ENCODE measurements at places on chromosomes 12 and 14. TPM values are rescaled to one million over a fixed set of nuclear protein-coding genes. Genes with fewer than 3 reads are reported as not detected.

- DNase-seq: no peak
Observed at GRCh38 chr14:51488569-51489220, 163.0 kb upstream of the FRMD6 start.

- DNase-seq: no peak
Observed at GRCh38 chr12:120625557-120626419, 14.6 kb upstream of the CABP1 start.

- DNase-seq: no peak
Observed at GRCh38 chr14:49897965-49898364, 5.1 kb downstream of the ARF6 start.

DNA sequence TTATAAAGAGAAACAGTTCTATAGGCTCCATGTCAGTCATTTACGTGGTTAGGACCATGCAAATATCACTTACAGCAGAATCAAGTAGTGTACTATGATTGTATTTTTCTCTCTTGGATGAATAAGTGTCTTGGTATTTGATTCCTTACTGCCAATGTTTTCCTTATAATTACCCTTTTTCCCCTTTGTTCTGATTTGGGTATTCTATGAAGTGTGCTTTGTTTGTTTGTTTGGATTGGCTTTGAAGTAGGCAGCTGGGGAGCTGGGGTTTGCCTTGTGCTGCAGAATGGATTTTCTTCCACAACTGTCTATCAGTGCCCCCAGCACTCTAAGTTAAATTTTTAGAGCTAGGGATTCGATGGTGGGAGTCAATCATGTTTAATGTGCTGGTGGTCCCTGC, 12.4 kb downstream of the TMEM120B start:
- no peak for DNase-seq

- no peak for DNase-seq
Observed at GRCh38 chr12:62372825-62373224, 93.8 kb upstream of the MON2 start.

GRCh38 chr14:99244941-99245563, 26.9 kb downstream of the BCL11B start:
- no peak for DNase-seq

DNA sequence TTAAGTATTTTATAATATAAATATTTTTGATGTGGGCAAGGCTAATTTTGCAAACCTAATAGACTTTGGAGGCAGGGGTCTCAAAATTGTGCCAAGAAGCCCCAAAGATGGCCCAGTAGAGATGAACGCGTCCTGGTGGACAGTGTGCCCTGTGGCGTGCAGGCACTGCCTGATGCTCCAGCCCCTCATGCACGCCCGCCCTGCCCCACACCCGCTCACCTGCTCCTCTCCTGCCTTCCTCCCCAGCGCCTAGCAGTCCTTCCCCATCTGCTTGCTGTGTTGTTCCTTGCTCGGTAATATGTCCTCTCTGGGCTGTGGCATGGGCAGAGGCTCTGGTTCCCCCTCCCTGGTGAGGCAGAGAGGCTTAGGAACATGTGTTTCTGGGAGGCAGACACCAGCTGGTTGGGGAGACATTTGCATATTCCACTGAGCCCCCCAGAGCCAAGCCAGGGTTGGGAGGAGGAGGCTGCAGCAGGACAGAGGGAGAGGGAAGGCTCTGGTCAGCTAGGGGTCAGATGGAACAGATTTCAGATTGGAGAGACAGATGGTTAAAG, 46.8 kb upstream of the GPATCH2L start:
- no peak for DNase-seq

DNA sequence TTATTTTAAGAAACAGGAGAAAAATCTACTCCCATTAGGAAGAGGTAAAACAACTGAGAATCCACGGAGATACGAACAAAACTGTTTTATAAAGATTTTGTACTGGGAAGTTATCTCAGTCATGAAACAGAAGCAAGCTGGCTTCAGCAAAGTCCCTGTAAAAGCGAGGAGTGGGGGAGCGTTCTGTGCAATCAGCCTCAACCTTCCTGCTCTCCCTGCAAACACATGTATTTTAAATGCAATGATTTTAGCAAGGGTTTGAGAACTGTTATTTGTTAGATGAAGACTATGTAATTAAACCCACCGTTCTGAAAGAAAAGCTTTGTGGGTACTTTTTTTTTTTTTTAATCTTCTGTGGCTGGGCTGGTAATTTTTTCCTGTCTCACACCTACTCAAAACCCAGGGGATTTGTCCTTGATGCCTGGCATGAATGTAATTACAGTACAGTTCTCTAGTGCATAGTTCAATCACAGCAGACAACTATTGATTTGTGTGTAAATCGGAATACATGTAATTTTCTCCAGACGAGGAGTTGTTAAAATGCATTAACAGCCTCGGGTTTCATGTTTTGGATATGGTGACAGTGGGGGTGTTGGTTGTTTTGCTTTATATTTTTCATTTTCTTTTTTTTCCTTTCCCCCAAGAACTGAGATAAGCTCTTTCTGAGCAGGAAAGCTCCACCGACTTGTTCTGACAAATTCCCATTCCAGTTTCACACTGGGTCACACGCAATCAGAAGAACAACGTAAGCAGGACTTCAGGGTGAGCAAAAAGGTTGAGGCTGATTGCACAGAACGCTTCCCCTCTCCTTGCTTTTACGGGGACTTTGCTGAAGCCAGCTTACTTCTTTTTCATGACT, 153.6 kb downstream of the PHLDA1 start:
- no peak for DNase-seq

DNA sequence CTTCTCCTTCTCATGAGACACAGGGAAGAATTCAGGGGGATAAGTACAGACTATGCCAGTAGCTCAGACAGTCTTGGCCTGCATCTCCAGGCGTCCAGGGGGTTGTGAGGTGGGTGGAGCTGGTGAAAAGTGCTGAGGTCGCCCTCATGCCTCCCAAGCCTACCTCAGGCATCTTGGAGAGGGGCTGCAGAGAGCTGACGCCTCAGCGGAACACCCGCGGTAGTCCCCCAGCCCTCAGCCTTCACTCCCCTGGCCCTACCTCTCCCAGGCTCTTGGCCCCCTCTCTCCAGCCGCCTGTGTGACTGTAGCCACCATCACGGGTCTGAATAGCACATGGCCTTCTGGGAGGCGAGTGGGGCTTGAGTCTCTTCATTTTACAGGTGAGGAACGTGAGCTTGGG, 59.8 kb upstream of the DLK1 start:
- DNase-seq: no peak

GRCh38 chr12:5520831-5521230, 88.9 kb downstream of the NTF3 start:
- no peak for DNase-seq

Gene KCNC2
- total RNA-seq: not detected

Gene ERP27
- total RNA-seq: not detected

Gene LALBA
- not detected for total RNA-seq

Gene KRT80
- total RNA-seq: not detected

Gene MGP
- total RNA-seq: 3,618 TPM

Gene LHX5
- not detected for total RNA-seq
